ENCODE measurements at places on chromosomes 1 and 21. TPM values are rescaled to one million over a fixed set of nuclear protein-coding genes. Genes with fewer than 3 reads are reported as not detected.
A peak's percentile ranks its signal among the peaks of the same experiment; 100 is the strongest.

DNA sequence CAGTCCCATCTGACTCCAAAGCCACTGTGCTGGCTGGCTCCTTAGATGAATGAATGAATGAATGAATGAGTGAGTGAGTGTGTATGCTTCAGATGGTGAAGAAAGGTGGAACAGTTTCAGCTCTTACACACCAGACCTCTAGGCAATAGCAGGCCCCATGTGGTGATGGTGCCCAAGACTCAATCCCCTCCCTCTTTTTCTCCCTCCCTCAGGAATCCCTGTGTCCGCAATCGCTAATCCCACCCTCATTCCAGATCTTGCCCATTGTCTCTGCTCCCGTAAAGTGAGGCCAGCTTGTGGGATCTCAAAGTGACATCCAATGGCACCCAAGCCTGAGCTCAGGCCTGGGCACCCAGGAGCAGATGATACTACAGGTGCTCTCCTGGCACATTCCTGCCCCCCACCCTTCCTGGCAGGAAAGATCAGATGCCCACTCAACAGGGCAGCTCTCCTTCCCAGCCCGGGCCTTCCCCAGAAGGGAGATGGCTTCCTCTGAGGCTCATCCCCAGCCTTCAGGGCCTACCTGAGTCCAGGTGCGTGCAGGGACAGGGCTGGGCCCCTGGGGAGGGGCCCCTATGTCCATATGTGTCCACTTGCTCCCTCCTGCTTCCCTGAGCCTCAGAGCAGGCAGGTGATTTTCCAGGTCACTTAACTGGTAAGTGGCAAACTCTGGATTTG is 106.4 kb downstream of the HMGB4 start:
- no peak for DNase-seq

DNA sequence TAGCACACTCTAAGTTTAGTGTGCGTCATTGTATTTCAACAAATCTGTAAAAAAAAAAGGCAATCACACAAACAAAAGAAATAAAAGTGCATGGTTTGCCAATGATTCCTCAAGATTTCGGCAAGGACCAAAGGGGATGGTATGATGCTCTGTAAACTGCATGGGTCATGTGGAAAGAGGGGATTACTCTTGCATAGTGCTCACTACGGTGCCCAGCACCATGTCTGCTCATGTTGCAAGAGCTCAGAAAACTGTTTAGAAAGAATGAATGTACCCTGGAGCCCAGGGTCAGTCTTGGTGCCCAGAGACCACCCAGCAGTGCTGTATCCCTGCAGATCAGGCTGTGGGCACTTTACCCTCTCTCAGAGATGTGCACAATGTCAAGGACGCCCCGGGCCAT is 3.6 kb upstream of the KCNA10 start:
- DNase-seq: no peak

DNA sequence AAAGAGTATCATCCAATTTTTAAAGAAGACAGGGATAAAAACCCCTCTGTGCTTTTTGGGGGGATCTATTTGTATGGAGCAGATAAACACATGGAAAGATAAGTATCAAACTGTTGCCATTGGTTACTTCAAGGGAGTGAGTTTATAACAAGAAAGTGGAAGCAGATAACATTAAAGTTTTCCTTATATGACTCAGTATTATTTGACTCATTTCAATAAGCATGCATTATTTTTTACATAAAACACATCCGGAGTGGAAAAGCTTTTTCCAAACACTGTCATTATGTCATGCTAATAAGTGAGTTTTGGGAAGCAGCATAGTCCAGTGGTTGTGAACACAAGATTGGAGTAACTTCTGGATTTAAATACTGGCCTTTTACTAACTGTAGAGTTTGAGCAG is 452.2 kb downstream of the LTN1 start:
- DNase-seq: no peak

DNA sequence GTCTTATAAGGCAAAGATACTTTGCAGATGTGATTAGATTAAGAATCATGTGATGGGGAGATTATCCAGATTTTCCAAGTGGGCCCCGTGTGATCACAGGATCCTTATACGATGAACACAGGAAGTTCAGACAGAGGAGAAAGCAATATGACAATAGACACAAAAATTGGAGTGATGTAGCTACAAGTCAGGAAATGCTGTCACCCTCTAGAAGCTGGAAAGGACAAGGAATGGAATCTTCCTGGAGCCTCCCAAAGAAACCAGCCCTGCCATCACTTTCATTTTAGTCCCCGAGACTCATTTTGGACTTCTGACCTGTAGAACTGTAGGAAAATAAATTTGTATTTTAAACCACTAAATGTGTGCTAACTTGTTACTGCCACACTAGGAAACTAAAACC is 61.9 kb upstream of the C1orf21 start:
- DNase-seq: no peak

- peak; percentile 4 for DNase-seq
Measured at GRCh38 chr1:200558866-200559459, 61.6 kb downstream of the KIF14 start.

DNA sequence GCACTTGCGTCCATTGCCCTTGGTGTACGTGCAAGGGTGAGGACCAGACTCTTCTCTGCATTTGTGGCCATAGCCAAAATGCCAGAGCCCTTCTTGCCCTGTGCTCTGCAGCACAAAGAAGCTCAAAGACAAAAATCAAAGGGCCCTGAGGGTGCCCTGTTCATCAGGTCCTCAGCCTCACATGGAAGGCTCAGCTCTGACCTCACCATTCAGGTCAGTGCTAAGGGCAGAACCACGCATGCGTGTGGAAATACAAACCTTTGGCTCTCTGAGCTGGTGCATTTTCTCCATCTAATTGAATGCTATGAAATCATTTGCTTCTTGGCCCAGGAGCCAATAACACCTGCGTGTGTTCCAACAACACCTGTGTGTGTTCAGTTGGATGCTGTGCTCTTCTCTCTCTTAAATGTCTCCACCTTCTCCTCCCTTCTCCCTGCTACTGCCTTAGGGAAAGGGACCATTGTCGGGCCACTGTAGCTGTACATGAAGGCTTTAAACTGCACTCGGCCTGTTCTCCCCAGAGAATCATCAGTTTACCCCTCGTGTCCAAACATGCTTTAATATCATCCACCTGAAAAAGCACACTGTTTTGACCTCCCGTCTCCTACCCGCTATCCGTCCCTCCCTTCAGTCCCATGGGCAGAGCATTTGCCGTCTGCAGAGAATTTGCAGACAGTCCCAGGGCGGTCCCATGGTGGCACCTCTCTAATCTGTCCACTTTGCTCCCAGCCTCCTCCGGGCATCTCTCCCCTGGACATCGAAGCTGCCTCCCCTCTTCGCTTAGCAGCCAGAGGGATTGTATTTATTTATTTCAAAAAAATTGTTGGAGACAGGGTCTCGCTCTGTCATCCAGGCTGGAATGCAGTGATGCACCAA is 60.6 kb downstream of the EVA1C start:
- no peak for DNase-seq

- no peak for DNase-seq
Measured at GRCh38 chr1:198943484-198944187, 304.8 kb downstream of the PTPRC start.

- no peak for DNase-seq
Measured at GRCh38 chr1:21661886-21662285, 7.3 kb downstream of the RAP1GAP start.

- DNase-seq: no peak
Measured at GRCh38 chr1:185636848-185637247, 97.3 kb upstream of the HMCN1 start.

DNA sequence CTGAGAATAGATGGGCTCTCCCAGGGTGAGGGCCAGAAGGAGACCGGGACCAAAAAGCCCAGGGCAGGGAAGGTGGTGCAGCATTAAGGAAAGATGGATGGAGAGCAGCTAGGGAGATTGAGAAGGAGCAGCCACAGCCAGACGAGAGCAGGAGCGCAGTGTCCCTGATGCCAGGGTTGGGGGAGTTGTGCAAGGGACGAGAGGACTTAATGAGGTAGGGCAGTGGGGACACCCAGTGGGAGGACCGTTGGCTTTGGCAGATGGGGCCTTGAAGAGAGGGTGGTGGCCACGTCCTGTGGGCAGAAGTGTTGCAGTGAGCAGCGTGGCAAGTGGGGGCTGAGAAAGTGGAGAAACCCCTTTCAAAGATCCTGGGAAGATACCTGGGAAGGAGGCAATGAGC is 38.0 kb upstream of the KDM4A start:
- DNase-seq: no peak

GRCh38 chr1:2003541-2004131 is at the start of gene CFAP74:
TSS of gene CFAP74 (minus strand) at chr1:2003786. CDS start at chr1:1990956, 12,830 bp downstream.
- DNase-seq: no peak

DNA sequence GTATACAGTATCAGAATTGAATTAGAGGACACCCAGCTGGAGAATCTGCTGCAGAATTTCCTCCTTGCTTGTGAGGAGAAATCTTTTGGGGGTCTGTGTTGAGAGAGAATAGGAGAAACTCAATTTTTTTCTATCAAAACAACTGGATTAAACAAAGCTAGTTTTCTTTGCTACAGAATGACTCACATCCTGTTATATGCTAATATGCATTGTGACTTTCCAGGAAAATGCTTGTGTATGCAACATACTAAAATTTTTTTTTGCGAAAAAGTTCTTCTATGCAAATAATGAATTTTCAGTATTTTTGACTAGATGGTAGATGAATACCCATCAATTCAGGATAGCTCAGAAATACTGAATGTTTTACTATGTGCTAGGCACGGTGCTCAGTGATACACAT is 2.2 kb downstream of the VAMP4 start:
- no peak for DNase-seq

DNA sequence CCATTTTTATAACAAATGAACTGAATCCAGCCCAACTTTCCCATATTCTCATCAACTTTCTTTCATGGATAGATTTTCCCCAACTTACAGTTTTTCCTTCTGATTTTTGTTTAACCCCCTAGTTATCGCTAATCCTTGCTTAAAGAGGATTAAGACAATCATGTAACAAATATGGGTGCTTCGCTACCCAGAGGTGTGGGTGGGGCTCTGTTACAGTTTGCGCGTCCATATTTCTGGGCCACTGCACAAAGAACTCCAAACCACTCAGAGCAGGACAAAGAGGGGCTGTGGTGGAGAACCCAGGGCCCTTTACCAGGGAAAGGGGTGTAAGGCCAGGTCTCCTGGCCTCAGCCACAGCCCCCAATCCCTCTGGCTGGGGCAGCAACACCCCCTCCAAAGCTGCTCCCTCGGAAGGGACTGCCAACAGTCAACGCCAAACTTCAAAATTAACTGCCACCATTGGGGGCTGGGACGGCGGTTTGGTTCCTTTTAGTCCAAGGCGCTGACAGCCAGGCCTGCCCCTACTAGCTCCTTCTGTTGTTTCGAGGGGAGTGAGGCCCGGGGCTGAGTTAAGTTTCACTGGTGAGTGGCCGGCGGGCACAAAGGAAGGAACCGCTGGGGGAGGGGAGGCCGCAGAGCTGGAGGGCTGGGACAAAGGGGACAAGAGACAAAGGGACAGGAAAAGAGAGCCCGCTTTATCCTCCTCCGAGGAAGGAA is 27.9 kb downstream of the SSBP3 start:
- DNase-seq: no peak

- no peak for DNase-seq
Measured at GRCh38 chr1:43512681-43513080, 18.0 kb upstream of the PTPRF start.

DNA sequence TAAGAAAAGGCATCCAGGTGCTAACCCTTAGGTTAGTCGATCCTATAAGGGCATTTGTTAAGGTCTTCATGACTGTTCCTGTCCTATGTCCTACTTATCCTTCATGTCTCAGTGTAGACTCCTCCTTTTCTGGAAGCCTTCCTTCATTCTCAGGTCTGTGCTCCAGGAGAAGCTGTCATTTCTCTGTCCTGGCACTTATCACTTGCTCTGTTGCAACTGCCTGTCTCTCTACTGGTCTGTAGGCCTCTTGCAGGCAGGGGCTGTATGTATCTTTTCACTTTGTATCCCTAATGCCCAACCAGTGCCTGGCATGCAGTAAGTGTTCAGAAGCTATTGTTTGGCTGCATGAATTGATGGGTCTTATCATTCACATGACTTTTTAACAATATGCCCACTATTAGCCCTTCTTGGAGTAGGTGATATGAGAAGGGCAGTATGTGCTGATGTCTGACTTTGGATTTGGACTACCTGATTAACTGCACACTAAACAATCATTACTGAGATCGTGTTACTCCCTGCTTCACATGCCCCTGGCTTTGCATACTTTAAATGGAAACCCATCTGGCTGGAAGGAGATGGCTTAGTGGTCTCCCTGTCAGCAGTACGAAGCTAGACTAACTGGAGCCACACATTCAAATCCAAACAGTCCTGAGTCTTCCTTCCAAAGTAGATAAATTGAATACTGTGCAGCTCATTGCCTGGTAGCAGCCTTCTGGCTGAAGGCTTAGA is 88.8 kb downstream of the RGL1 start:
- no peak for DNase-seq

DNA sequence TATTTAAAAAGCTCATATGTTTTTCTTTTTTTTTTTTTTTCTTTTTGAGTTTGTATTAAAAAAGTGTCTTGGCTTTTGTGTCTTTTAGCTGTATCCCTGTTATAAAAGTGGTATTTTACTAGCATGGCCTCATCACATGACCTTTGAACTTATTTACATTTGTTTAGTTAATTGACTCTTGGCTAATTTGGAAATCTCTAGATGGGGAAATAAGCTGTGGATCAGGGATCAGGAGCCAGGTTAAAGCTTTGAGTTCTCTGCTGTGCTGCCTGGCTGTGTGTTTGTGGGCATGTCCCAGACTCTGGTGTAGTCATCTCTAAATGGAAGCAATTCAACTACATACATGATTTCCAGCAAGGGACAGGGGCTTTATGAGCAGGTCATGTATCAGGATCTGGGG is 56.5 kb downstream of the HHAT start:
- no peak for DNase-seq

DNA sequence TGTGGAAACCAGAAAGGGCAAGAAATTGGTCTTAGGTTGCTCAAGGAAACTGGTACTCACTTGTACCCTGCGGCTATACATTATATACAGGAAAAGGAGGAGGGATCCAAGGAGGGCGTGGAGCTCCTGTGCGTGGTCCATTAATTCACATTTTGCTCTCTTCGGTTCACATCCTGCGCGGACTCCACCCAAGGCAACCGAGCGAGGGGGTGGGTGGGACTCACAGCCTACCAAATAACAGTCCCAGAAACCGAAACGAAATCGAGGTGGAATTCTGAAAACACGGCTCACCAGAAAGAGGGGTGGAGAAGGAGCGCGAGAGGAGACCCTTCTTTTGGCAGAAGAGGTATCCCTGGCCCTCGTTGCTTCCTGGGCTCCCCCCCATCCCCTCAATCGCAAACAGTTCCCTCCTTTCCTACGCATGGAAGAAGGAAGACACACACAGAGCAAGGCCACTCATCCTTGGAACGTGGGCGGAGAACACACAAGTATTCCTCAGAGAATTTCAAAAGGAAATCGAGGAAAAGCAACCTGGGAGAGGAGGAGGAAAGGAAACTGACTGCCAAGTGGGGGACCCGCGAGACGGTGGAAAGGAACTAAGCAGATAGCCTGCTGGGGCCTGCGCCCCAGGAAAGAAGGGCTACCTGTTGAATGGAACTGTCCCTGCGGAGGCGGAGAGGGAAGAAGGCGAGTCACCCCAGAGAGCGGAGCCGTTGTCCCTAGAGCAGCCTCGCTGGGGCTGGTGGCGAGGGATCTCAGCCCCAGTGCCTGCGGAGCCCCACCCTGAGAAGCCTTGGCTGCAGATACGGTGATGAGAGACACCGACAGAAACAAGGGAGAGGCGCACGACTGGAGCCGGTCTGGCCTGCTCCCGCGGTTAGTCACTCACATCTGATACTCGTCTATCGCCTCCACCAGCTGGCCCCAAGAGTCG is 705 bp downstream of the AIDA start:
- peak; percentile 59 for DNase-seq

Gene HES5
- polyA plus RNA-seq: not detected

Gene C1orf94
- not detected for polyA plus RNA-seq

Gene ST6GALNAC5
- not detected for polyA plus RNA-seq

Gene FAAP20
- 79.2 TPM for polyA plus RNA-seq

Gene PEX19
- 71.9 TPM for polyA plus RNA-seq

Gene LRRC8C
- 4.1 TPM for polyA plus RNA-seq
